Fibroblast of lung (primary cell): ENCODE measurements at places on chromosomes 12 and 14. TPM values are rescaled to one million over a fixed set of nuclear protein-coding genes. Genes with fewer than 3 reads are reported as not detected.

- no peak for DNase-seq
Observed at GRCh38 chr14:97655169-97655948, 858.2 kb downstream of the VRK1 start.

DNA sequence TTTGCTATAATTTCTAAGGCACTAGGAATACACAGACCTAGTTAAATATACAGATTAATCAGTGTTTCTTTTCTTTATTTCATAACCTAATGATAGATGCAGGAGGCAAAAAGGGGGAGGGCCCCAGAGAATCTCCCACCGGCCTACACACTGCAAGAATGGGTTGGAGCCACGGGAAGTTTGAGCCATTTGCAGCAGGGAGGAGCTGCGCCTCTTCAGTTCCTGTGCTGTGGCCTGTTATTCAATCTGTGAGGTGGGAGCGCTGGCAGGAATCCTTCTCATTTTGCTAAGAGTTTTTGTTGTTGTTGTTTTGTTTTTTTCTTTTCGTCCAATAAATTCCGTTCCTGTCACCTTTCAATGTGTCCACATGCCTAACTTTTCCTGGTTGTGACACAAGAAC is 251.3 kb upstream of the RPL10L start:
- DNase-seq, result no peak

- DNase-seq, result peak; percentile 92
Observed at GRCh38 chr12:1217191-1217949, 226.3 kb downstream of the ERC1 start.

GRCh38 chr14:39988939-39989338 is 556.7 kb upstream of the FBXO33 start:
- peak; percentile 55 for DNase-seq

GRCh38 chr12:6070472-6071257 is 53.8 kb downstream of the VWF start:
- DNase-seq, result no peak

GRCh38 chr12:43893670-43894069 is 57.8 kb downstream of the TMEM117 start:
- DNase-seq, result peak; percentile 80

- DNase-seq, result peak; percentile 50
Observed at GRCh38 chr12:9064201-9064814, 51.4 kb downstream of the A2M start.

GRCh38 chr12:62967701-62968100 is 32.8 kb upstream of the PPM1H start:
- DNase-seq, result no peak

GRCh38 chr12:67391034-67391433 is 121.9 kb downstream of the CAND1 start:
- DNase-seq, result no peak

GRCh38 chr14:69666112-69666511 is 54.7 kb downstream of the SUSD6 start:
- no peak for DNase-seq

GRCh38 chr12:121060149-121061001 is 21.3 kb upstream of the OASL start:
- DNase-seq, result peak; percentile 54

DNA sequence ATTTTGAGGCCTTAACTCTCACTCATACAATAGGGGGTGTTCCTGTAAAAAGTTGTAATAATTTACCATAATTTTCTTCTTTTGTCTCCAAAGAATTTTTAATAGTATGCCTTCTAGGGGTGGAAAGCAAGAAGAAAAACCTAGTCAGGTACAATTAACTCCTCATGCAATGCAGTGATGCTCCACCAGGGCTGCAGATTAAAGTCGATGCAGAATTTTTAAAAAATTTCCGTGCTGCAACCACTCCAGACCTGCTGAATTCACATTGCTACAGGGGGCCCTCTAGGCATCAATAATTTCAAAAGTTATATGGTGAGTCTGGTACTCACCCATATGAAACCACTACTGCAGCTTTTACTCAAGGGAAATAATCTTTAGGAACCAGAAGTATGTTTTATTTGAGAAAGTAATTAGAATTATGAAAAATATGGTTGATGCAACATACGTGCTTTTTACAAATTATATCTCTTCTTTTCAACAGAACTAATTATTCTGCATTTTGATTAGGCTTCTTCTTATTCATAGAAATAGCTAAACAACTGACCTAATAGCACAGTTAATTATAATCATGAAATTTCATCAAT is 353.2 kb downstream of the BCAT1 start:
- peak; percentile 32 for DNase-seq

GRCh38 chr12:78684419-78684818 is 180.2 kb upstream of the SYT1 start:
- DNase-seq, result no peak

DNA sequence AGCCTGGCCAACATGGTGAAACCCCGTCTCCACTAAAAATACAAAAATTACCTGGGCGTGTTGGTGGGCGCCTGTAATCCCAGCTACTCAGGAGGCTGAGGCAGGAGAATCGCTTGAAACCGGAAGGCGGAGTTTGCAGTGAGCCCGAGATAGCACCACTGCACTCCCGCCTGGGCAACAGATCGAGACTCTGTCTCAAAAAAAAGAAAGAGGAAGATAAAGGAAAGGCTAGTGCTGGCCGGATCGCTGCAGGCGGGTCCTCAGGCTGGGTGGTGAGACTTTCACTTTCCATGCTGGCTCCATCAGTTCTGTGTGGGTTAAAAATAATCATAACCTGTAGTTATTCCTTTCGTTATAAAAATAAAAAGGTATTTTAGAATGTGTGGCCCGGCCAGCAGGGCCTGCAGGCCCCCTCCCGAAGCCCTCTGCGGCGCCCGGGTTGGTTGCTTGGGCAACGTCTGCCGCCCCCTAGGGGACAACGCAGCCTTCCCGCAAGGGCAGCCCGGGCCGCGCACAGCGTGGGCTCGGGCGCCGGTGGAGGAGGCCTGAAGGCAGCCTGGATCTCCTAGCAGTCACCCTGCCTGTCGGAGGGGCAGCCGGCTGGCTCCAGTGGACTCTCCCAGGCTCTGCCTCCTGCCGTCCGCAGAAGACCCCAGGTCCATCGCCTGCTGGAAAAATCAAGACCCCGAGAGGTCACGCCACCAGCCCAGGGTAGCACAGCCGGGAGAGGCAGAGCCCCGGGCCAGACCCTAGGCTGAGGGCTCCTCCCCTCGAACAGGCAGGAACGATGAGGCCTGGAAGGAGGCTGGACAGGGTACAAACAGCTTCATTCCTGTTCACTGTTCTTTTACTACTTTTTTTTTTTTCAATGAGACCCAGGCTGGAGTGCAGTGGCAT is 5.0 kb upstream of the SLC25A47 start:
- peak; percentile 46 for DNase-seq

- DNase-seq, result no peak
Observed at GRCh38 chr12:1918884-1919236, 408 bp upstream of the CACNA2D4 start.

GRCh38 chr12:124295431-124296058 is 652 bp downstream of the RFLNA start:
- DNase-seq, result no peak

GRCh38 chr14:67170660-67171059 is 18.6 kb upstream of the GARIN2 start:
- DNase-seq, result no peak

- peak; percentile 99 for DNase-seq
Observed at GRCh38 chr12:15629108-15629507, 160.1 kb downstream of the EPS8 start.

GRCh38 chr14:104602933-104603325 is 1.6 kb downstream of the TMEM179 start:
- no peak for DNase-seq

DNA sequence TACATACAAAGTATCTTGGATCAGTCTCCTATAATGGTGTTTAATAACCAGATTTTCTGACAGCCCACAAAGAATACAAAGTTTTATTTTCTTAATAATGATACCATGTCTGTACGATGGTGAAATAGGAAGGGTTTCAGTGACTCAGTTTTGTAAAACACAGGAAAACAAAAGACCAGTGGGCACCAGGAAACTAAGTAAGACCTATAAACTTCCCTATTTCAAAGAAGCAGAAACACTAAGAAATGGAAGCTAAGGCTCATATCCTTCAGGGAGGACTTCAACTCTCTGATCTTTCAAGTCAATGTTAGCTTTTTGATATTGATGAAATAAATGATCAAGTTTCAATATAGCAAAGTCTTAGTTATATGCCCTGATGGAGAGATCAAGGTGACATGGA is 196.0 kb downstream of the DUSP6 start:
- DNase-seq, result peak; percentile 15

GRCh38 chr12:92378682-92379479 is 233.2 kb upstream of the BTG1 start:
- DNase-seq, result no peak

GRCh38 chr14:37776791-37777499 is 181.5 kb downstream of the TTC6 start:
- DNase-seq, result no peak

Gene LGR5
- polyA plus RNA-seq, result not detected in 2 replicates

Gene SYNDIG1L
- not detected in 2 replicates for polyA plus RNA-seq

Gene KRT6C
- not detected in 2 replicates for polyA plus RNA-seq

Gene SOCS2
- polyA plus RNA-seq, result 69.1 and 113 TPM in 2 replicates

Gene FLRT2
- 4.6 and 10.5 TPM in 2 replicates for polyA plus RNA-seq

Gene NINJ2
- polyA plus RNA-seq, result 0.35 and 1.8 TPM in 2 replicates

Gene CPSF6
- polyA plus RNA-seq, result 43.2 and 54.4 TPM in 2 replicates

Gene DTD2
- polyA plus RNA-seq, result 25.1 and 25.4 TPM in 2 replicates

Gene GZMB
- not detected in 2 replicates for polyA plus RNA-seq

Gene KCNC2
- not detected in 2 replicates for polyA plus RNA-seq

Gene ACIN1
- polyA plus RNA-seq, result 94.0 and 101 TPM in 2 replicates
